NT2/D1 (cell line): ENCODE measurements at places on chromosomes 2 and 18.

- no peak for DNase-seq
These were observed 1.7 kb downstream of the ARHGAP28 start for GRCh38 chr18:6731222-6731596.

GRCh38 chr2:26088038-26088643, 54.3 kb downstream of the RAB10 start:
- peak; percentile 16 for DNase-seq

DNA sequence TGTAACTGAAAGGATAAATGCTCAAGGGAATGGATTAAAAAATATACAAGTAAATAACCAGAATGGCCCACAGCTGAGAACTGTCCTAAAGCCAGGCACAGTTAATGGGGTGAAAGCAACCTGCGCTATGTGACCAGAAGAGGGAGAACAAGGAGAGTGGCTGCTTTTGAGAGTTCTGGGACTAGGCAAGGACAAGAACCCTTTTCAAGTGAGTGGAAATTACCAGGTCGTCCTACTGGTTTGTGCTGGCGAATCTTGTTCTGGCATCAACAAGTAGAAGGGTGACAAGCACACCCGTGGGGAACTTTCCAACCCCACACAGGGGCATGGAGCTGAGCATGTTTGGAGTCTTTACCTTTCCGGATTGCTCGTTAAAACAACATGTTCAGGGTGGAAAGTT, 82.8 kb downstream of the TMEM17 start:
- DNase-seq = no peak

DNA sequence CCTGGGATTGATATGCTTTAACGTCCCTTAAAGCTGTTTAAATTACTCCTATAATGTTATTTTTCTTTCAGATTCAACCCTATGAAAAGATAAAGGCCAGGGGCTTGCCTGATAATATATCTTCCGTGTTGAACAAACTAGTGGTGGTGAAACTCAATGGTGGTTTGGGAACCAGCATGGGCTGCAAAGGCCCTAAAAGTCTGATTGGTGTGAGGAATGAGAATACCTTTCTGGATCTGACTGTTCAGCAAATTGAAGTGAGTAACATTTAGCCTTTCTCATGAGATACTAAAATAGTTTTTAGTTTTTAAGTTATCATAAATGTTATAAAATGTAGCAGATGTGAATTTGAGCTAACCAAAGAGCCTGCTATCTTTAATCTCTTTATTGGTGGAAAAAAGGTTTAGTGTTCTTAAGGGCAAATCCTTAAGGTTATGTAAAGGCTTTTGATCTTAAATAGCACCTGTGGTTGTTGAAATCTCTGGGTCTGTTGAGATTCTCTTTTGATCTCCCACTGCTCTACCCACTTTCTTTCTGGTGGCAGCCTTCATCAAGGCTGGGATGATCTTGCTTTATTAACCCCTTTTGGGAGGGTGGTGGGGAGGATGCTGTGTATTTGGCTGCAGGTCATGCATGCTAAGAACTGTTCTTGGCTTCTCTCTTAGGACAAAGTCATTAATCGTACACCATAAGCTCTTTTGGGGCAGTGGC, 40.9 kb downstream of the UGP2 start:
- no peak for DNase-seq

DNA sequence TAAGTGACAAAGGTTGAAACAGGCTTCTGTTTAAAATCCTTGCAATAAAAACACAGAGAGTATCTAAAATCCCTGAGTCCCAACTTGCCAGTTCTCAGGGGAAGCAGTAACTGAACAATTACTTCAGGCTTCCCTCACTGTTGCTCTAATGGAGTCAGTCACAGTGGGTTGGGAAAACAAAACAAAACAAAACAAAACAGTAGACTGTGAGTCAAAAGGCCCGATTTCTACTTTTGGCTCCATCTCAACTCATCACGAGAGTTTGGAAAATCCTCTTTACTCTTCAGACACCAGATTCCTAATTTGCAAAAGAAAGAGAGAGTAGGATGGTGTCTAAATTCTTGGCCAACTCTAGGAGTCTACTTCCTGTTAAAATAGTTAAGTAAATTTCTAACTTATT, 1.1 kb downstream of the FSHR start:
- no peak for DNase-seq
